ENCODE measurements at places on chromosomes 16 and 17.
A peak's percentile ranks its signal among the peaks of the same experiment; 100 is the strongest.

DNA sequence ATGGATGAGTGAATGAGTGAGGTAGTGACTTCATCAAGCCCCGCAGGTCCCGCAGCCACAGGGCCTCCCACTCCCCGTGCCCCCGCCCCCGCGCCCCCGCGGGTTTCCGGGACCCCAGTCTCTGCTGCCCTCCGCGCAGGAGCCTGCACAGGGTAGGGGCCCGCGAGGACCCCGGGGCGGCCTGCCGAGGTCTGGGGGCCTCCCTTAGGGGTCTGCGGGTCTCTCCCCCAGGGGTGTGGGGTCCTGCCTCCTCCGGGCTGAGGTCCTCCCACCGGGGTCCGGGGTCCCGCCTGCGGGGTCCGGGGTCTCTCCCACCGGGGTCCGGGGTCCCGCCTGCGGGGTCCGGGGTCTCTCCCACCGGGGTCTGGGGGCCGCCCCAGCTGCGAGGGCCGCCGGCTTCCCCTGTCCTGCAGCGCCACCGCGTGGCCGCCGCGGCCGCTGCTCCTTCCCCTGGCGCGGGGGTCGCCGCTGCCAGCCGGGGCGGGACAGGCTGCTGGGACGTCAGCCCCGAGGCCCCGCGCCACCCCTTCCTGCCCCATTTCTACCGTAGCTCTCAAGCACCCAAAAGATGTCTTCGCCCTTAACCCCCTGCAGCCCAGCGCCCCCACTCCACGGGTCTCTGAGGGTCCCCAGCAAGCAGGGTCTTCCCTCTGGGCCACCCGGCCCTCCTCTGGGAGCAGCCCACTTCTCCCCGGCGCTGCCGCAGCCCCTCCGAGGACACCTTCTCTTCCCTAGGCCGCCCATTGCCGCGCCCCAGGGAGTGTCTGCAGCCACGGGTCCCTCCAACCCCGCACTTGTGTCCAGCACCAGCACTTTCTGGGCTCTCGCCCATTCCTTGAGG, 10.4 kb upstream of the CHMP6 start:
- DNase-seq, result no peak

DNA sequence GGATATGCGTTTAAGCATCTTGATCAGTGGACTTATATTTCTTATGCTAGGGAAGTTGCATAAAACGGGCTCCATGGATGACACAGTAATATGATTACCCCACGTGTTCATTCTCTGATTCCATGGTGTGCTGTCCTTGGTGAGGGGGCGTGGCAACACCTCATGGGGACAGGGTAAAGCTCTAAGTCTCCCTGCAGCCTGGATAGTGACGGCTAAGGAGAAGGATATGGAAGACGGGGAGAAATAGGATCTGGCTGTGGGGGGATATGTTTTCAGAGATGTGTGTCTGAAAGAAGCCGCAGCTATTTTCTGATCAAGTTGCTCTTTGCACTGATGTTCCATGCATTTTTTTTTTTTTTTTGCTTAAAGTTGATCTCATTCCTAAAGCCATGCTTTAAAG, 84.3 kb downstream of the MARCHF10 start:
- no peak for DNase-seq

DNA sequence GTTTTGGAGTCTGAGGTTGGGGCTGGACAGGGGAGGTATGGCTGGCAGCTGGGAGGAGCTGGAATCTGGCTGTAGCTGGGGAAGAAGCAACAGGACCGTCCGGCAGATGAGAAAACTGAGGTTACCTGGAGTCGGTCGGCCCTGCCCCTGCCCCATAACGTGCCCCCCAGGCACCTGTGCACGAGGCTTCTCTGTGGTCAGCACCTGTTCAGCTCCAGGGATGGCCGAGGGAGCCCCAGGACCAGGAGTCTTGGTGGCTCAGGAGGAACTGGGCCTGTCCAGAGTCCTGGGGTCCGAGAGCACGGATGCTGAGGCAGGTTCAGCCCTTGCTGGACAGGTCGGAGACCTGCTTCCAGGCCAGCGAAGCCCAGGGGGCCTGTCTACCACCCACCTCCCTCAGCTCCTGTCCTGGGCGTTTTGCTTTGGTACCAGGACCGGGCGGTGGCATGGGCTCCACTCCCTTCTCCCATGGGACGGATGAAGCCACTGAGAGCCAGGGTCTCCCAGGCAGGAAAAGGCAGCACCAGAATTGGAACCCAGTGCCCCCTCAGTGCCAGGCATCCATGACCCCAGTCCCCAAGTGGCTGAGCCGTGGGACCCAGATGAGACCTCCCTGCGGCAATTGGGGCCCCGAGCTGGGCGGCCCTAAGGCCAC, 17.1 kb upstream of the CBFA2T3 start:
- no peak for DNase-seq

DNA sequence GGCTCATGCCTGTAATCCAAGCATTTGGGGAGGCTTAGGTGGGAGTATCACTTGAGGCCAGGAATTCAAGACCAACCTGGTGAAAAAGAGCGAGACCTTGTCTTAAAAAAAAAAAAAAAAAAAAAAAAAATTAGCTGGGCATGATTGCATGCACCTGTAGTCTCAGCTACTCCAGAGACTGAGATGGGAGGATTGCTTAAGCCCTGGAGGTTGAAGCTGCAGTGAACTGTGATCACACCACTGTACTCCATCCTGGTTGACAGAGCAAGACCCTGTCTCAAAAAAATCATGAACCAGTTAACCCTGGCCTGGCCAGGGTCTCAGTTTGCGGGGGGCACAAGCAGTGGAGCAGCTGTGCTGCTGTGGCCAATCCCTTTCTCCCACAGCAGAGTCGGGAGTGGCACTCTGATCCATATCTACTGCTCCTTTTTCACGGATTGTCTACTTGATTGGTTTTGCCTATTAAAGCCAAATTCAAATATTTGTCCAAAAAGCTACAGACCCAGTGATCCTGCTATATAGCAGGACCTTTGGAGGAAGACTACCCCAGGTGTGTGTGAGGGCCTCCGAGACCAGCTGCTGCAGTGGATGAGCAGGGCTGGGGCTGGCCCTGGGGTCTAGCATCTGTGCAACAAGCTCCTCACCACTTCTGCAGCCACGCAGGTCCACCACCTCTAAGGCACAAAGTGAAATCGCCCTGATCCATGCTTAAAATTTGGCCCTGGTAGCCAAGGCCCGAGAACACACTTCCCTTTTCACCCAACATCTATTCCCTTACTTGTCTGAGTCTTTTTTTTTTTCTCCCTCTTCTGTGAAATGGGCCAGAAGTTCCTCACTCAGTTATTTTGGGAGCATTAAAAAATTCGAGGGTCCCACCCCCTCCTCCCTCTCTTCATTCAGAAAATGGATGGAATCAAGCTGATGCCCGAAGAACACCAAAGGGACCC, 48.2 kb downstream of the LDHD start:
- no peak for DNase-seq

GRCh38 chr16:87483481-87483880, 9.3 kb downstream of the ZCCHC14 start:
- DNase-seq, result no peak

GRCh38 chr17:35213412-35213940, 19.3 kb upstream of the SLC35G3 start:
- DNase-seq, result no peak

DNA sequence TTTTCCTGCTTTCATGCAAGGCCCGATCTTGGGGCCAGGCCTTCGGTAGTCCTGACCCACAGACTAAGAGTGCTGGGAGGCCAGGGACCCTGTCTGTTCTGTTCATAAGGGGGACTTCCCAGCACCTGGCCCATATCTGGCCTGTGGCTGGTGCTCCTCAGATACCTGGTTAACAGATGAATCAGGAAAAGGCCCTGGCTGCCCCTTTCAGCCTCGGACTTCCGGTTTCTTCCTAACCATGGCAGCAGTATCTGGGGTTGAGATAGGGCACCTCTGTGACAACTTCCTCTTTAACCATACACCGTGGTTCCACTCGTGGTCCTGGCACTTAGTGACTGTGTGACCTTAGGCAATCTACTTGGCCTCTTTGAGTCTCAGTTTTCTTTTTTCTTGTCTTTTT, 18.4 kb downstream of the PLCG2 start:
- no peak for DNase-seq

DNA sequence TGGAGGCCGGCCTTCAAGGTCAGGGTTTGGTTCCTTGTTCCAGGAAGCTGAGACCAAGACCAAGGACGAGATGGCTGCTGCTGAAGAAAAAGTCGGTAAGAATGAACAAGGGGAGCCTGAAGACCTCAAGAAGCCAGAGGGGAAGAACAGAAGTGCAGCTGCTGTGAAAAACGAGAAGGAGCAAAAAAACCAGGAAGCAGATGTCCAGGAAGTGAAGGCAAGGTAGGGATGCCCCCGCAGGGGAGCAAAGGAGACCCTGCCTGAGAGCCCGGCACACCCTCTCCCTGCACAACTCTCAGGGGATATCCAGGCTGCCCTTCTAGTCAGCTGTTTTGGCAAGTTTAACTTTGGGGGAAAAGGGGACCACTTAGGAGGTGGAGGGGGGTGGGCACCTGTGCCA, 29.0 kb downstream of the RNF213 start:
- DNase-seq, result no peak

GRCh38 chr17:4994081-4994595, 3.2 kb downstream of the INCA1 start:
- DNase-seq, result no peak

GRCh38 chr17:3843935-3844516, 2.0 kb downstream of the NCBP3 start:
- peak; percentile 35 for DNase-seq

DNA sequence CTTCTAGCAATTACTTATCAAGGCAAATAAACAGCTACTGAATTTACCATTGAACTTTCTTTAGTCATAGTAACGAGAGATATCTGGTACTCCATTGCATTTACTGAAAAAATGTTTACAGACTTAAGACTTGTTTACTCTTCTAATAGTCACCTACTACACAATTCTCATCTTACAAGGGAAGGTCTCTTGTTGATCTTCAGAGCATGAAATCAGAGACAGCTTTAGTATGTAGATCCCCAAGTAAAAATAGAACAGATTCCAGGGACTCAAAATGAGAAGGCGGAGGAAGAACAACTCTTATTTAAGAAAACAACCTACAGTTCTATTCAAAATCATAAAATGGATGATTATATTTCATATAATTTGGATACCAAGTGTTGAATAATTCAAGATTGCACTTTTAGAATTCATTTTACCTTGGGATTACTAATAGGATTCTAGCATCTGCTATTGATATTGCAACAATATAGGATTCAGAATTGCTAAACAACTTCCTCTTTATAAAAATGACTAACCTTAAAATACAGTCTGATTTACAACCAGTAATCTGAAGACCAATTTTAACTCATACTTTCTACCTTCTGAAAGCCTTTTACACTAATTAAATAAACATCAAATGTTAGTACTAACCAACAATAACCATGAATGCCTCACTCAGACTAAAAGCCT, 20.8 kb downstream of the UBE2G1 start:
- DNase-seq, result no peak

GRCh38 chr16:88888057-88888456, 21.6 kb upstream of the PABPN1L start:
- no peak for DNase-seq

DNA sequence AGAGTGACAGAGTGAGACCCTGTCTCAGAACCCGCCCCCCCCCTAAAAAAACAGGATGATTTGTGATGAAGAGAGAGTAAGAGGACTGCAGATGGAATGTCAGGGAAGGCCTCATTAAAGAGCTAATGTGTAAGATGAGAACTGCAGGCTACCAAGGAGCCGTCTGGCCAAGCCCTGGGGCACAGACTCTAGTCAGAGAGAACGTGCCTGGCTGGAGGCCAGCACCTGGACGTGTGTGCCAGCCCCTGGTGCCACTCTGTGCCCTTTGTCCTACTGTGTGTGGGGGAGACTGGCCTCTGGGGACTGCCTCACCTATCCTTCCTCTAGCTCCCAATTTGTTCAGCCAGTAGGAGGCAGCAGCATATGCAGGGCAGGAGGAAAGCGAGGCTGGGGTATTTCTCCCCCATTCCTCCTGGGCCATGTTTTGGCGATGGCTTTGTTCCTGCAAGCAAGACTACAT, 37.1 kb downstream of the KNOP1 start:
- no peak for DNase-seq

- no peak for DNase-seq
Observed at GRCh38 chr17:16477666-16478065, 14.3 kb downstream of the LRRC75A start.

GRCh38 chr17:75094871-75095399, 7.2 kb downstream of the SLC16A5 start:
- DNase-seq, result no peak

GRCh38 chr17:69597898-69598692, 183.6 kb downstream of the MAP2K6 start:
- DNase-seq, result no peak

- DNase-seq, result no peak
Observed at GRCh38 chr17:35942588-35943186, 826 bp downstream of the LYZL6 start.

DNA sequence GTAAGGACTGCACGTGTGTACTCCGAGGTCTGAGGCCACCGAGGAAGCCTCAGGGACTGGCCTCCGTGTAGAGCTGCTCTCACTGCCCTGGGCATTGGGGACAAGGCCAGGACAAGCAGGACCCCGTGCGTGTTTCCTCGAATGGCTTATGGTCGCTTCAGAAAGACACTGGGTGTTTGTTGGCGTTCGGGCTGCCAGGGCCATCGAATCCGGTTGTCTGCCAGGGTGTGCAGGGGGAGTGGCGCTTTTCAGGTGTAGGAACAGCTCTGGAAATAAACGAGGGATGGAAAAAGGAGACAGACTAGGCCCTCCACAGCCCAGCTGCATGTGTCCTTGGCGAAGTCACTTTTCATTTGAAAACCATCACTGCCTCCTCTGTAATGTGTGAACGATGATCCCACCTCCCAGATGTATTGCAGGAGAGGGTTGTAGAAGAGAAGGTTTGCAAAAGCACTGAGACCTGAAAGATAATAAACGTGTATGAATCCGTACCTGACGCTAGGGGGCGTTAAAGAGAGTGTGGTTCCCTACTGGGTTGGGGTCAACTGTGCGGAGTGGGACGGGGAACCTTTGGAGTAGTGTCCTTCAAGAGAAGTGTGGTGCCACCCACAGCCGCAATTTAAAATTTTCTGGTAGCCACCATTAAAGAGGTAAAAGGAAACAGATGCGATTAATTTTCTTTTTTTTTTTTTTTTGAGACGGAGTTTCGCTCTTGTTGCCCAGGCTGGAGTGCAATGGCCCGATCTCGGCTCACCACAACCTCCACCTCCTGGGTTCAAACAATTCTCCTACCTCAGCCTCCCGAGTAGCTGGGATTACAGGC, 2.1 kb upstream of the ZSCAN10 start:
- peak; percentile 41 for DNase-seq
